ENCODE measurements at places on chromosomes 12 and 14. TPM values are rescaled to one million over a fixed set of nuclear protein-coding genes. Genes with fewer than 3 reads are reported as not detected.

DNA sequence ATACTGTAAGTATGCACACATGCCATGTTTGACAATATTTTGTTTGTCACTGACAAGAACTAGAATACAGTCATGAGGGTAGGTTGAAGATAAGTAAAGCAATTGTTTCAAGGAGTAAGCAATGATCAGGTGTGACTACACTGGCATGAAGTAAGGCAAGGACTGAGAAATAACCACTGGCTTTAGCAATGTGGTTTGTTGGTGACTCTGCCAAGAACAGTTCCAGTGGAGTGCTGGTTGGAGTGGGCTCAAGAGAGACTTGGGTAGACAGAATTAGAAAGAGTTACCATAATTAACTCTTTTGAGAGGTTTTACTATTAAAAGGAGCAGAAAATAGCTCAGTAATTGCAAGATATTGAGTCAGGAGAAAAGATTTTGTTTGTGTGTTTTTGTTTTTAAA, 129.6 kb downstream of the GTF2A1 start:
- no peak for DNase-seq

DNA sequence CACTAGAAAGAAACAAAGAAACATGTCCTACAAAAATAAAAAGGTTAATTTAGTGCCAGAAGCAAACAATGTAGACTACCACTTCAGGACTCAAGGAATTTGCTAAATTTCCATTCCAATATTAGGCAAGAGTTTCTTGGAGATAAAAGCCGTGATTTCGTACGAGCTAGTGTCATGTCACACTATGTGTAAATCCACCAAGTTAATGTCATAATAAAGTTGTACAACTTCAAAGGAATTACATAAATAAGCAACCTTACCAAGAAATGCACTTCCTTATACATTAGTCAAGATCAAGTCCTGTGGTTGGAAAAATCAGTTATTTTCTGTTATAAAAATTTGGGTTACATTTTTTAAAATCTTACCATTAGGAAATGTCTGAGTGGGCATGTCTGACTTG, 1222.8 kb downstream of the GALC start:
- DNase-seq, result no peak

DNA sequence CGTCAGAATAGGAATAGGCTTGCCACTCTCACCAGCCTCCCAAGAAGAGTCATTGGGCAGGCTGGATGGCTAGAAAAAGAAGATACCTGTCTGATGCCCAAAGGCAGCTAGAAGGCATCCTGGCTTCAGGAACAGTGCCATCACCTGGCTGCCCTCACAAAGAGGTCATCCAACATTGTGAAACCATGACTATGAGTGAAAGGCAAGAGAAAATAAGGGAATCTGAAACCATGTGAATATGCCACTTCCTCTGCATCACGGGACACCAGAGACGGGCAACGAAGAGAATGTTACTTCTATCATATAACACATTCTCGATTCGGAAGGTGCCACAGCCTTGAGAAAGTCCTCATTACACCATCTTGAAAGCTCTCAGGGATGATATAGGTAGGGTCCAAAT, 182.0 kb downstream of the DAD1 start:
- no peak for DNase-seq

DNA sequence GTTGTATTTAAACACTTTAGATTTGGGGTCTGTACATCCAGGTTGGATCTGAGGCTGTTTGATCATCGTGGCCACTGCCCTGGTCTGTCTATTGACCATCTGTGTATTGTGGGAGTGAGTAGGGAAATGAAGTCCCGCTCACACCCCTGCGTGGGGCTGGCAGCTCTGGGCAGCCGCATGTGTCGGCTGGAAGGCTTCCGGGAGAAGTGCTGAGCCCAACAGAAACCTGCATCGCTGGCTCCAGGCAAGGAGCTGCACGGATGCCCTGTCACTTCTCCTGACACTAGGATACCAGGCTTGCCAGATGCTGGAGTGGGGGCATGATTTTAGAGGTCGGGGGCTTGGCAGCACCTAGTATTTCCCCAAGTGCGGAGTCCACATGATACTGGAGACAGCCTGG, 93.6 kb downstream of the PHETA1 start:
- no peak for DNase-seq

DNA sequence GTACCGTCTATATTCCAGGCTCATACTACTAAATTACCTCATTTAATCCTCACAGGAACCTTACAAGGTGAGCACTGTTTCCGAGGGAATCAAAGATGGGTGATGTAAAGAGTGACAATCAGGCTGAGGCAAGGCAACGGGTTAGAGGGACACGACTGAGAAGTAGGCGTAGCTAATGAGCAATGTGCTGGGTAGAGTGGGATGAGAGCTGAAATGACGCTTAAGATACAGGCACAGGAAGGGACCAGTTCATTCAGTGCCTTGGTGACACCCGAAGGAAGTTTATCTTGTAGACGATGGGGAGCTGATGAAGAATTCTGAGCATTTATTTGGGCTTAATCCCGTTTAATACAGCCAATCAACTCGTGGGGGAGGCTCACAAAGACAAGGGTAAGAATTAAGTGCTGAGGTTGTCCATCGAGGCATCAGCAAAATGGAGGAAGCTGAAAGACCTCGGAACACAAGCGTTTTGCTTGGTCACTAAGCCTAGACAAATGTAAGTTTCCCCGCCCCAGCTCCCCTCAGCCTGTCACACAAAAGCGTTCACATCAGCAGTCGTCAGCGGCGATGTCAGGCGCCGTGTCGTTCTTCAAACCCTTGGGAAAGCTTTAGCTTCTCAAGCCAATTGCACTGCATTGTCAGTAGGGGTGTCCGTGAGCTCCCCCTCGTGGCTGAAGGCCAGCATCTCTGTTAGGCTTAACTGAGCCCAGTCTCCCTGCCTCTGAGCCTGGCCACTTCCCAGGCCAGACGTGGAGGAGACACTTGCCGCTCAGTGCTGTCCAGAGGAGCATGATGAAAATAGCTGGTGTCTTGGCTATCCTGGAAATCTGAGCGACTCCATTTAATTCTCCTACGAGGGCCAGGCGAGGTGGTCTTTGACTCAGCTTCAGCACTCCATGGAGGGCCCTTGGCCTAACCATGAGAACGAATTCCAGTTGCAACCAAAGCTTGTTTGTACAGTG, 288.5 kb upstream of the G2E3 start:
- peak; percentile 61 for DNase-seq

DNA sequence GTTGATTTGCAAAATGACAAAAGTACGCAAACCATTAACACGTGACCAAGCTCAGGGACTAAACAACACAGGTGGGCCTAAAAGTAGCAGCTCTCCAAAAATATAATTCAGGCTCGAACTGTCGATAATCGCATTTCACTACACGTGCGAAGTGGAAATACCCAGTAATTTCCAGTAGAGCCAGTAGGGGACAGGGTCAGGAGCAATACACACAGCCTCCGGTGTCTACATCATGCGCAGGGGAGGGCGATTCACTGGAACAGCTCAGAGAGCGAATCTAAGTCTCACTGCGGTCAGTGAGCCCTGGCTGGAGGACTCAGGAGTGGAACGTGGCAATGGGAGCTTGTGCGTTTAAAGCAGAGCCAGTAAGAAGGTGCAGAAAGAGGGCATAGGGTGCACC, 40.4 kb downstream of the SETD3 start:
- DNase-seq, result no peak

DNA sequence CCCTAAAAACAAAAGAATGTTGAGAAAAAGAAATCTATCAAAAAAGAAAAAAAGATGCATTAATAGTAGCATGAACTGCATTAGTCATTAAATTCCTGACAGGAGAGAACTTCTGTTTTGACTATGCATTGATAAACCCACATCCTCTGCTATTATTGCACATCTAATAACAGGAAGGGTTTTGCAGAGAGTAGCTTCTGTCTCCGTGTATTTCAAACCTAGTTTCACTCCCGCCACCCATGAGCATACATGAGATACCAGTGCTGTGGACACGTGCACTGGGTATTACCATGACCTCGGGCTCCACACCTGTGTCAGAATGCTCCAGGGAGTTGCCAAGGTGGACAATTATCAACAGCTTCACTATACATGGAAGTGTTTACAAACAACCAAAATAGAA, 449.1 kb upstream of the SOX5 start:
- DNase-seq, result no peak

DNA sequence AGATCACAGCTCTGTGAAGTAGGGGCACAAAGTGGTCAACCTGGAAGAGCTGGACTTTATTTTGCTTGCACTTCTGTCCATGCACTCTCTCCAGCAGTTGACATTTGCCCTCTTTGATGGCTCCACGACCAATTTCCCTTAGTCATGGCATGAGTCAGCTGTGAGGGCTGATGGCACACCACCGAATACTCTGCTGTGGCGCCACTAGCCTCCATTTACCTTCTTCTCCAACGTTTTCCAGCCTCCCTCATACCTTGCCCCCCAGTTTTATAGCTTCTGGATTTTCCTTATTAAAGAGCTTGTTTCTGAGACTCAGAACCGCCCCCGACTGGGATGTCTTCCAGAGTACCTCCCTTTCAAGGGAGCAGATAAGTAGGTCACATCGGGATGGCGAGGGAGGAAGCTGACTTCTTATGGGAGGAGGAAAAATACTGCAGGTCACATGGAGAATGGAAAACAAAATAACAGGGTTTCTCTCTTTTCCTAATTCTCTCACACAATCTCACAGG, 17.6 kb downstream of the NINJ2 start:
- DNase-seq, result no peak

DNA sequence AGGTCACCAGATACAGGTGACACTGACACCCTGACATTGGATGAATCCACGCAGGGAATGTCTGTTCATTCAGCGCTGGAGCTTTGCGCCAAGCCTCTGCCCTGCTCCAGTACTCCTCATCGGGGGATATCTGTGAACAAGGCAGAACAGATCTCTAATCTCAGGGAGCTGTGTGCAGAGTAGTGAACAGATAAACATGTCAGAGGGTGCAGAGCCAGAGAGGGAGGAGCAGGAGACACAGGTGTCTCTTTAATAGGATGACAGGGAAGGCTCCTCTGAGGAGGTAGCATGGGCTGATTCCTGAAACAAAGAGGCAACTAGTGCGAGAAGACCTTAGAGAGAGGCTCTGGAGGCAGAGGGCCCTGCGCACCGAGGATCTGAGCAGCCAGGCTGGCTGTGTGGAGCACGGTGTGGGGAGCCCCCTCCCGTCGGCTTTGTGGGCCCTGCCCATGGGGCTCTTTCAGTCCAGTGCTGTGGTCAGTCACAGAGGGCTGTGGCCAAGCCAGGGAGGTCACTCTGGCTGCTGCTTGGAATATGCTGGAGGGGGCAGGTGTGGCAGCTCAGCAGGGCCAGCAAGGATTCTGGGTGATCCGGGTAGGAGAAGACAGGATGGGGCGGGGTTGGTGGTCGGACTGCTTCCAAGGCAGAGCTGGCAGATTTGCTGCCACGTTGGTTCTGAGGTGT, 55.6 kb downstream of the TECPR2 start:
- DNase-seq, result no peak

DNA sequence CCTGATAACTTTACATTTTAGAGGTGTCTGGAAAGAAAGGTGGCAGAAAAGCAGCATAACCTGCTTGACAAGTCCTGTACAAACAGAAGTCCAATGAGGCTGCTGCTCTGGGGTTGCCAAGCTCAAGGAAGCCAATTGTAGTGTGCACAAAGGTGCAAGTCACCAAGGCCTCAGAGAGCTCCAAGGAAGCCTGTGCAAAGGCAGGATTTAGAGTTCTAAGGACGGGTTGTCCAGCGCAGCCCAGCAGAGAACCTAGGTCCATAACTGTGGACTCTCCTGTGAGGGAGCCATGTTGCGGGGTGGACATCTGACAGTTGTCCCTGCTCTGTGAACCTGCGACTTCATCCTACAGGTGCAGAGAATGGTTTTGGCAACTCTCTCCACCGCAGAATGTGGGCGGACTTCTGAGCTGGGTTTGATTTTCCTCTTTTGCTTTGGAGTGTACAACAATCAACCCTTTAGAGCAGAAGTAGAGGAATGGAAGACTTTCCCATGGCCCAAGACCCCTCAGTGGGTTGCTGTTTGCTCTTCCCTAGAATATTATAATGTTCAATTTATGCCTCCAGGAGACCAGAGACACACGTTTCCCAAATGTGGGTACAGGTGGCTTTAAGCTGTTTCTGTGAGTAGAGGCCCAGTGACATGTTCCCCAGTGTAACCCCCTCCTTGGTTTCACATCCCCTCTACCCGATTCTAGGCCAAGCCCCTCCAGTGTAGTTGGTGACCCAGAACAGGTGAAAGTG, 81.0 kb downstream of the ETV6 start:
- DNase-seq, result no peak

DNA sequence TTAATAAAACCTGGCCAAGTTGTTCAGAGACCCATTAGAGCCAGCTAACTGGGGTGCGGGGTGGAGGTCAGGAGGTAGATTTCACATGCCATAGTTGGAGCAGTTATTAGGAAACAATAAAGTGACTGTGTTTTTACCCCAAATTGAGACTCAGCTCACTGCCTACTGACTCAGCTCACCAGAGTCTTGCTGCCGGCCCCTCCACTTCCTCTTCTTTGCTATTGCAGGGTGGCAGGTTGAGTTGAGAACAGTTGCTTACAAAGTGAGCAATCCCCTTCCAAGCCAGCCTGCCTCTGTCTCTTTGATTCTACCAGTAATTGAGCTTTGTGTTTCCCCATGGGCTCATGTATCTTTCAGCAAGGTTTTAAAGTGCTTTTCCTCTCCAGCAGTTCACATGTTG, 12.9 kb downstream of the ST8SIA1 start:
- DNase-seq, result no peak

DNA sequence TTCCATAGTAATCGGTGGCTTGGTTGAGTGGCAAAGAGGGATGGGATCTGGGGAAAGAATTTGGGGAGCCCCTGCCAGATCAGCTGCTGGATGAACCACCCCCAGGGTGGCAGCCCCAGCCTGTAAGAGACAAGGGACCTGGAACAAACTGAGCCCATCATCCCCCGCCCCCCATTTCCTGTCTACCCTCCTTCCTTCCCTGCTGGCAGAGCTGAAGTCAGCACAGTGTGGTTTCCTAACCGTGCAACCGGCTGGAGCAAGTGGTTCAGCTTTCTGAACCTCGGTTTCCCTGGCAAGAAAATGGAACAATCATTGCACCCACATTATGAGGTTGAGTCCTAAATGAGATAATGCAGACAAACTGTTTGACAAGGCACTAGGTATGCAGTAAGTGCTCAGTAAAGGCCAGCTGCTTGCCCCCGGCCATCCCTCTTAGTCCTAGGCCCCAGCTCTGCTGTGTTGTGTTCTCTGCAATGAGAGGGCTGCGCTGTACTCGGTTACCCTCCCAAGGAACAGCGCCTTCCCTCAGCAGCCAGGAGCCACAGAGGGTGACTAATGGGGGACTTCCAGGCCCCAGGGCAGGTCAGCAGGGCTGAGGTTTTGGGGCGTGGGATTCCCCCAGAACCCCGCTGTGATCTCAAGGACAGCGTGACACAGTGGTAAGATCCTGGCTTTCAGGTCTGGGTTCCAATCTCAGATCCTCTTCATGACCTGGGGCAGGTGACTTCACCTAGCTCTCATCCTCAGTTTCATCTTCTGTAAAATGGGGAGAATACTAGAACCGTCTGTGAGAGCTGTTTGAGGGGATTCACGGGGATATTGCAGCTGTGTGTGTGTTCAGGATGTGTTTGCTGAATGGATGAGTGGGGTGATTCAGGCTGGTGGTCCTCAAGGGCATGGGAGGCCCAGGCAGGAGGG, 16.5 kb downstream of the SELPLG start:
- no peak for DNase-seq

The TEX22 gene
- 0.14 TPM for polyA plus RNA-seq

The CBLN3 gene
- 2.3 TPM for polyA plus RNA-seq

The HVCN1 gene
- 6.9 TPM for polyA plus RNA-seq

The KCNK10 gene
- polyA plus RNA-seq, result not detected

The ADAM21 gene
- polyA plus RNA-seq, result 0.26 TPM

The CYP27B1 gene
- polyA plus RNA-seq, result 0.22 TPM

The DLK1 gene
- 0.12 TPM for polyA plus RNA-seq

The VDR gene
- polyA plus RNA-seq, result 11.9 TPM
